ENCODE measurements at places on chromosomes 11 and 22.

DNA sequence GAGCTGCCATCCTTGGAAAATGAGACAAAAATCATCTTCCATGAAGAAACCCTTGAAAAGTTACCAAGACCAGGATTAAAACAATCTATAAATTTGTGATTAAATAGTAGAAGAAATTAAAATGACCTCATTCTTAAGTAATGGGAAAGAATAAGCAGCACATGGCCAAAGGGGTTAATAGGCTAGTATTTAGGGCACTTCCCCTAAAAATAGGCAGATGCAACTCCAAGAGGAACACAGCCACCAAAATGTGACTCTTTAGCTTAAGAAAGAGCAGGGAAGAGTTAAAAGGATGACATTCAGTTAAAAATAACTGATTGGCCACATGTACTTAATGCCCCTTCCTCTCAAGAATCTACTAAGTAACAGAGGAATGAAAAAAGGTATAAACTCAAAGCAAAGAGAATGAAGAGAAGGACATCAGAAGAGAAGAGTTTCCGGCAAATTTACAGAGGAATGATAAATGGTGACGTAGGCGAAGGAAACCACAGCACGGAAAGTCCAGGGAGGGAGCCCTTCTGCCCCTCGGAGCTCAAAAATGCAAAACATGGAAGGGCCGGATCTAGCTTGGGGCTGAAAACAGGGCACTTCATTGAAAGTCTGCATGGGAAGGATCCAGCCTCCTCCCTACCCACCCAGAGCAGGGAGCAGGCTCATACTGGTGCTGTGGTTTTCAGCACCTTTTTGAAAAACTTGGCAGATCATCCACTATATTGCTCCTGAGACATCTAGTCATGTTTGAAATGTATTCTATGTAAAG, 17.8 kb downstream of the SCUBE2 start:
- no peak for DNase-seq

DNA sequence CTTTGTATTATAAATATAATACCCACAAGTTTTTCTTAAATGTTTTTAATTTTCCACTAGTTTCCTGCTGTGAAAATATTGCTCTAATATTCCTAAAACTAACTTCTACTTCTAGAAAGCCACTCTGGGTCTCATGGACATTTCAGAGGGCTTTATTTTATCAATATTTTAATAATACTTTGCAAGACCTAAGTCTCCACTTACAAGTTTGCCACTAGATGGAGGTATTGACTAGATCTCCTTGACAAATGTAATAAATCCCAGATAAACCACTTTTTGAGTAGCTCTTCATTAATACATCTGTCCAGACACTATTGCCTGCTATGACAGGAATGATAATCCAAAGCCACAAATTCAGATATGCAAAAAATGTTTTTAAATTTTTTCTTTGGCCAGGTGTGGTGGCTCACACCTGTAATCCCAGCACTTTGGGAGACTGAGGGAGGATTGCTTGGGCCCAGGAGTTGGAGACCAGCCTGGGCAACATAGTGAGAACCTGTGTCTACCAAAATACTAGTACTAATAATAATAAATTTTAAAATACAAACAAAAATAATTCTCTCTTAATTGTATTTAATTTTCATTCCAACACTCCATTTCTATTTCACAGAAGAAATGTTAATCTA, 3.5 kb upstream of the ACAT1 start:
- DNase-seq: peak; percentile 74

GRCh38 chr11:28476049-28476448, 367.9 kb downstream of the METTL15 start:
- no peak for DNase-seq

GRCh38 chr11:65918211-65919140, at the start of gene C11orf68:
TSS of gene C11orf68 (minus strand) at chr11:65919062. CDS start at chr11:65919031, 31 bp downstream.
- DNase-seq: peak; percentile 88

GRCh38 chr22:33572086-33572485, 348.2 kb downstream of the LARGE1 start:
- DNase-seq: no peak

- DNase-seq: no peak
Observed at GRCh38 chr22:44489026-44489425, 9.0 kb downstream of the RTL6 start.

DNA sequence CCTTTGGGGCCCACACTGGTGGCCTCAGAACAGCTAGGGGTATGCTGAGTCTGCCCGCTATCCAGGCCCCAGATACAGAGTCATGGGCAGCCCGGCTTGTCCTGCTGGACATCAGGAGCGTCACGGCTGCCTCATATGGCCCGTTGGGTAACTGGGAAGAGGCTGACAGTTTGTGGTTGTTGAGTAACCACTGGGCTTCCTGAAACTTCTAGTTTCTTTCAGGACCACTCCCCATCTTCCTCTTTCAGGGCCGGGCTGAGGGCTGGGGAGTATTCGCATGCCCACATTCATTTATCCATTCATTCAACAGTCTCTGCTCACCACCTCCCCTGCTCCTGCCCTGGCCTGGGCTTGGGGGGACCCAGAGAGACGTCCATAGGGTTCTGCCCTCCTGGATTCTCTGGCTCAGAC, 13.4 kb upstream of the P2RY2 start:
- no peak for DNase-seq

DNA sequence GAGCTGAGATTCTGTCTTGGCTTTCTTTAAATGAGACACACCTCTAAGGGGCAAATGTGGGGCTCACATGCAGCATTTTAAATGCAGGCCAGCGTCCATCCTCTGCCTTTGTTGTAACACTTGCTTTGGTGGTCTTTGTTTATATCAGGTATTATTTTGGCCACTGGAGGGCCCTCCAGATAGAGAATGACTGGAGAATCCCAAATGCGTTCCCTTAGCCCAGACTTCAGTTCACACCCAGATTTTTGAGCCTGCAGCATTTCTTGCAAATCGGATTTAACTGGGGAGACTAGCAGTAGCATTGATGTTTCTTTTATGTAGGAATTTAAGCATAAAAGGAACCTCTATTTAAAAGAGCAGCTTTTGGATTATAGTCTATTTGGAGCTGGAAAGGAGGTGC, 200.2 kb upstream of the SORL1-AS1 start:
- no peak for DNase-seq

GRCh38 chr11:131632971-131633370, 262.6 kb downstream of the NTM start:
- DNase-seq: no peak

DNA sequence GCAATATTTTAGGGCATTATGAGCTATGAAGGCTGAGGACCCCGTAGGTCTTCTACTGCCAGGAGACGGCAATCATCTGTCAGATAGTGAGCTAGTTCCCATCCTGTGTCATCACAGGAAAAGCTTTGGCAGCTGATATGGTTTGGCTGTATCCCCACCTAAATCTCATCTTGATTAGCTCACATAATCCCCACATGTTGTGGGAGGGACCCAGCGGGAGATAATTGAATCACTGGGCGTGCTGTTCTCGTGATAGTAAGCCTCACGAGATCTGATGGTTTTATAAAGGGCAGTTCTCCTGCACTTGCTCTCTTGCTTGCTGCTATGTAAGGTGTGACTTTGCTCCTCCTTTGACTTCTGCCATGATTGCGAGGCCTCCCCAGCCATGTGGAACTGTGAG, 18.1 kb downstream of the CSRP3 start:
- DNase-seq: no peak

GRCh38 chr22:22743128-22743760, 98.8 kb downstream of the GGTLC2 start:
- no peak for DNase-seq

GRCh38 chr11:130163346-130164220, 4.0 kb downstream of the ST14 start:
- no peak for DNase-seq

DNA sequence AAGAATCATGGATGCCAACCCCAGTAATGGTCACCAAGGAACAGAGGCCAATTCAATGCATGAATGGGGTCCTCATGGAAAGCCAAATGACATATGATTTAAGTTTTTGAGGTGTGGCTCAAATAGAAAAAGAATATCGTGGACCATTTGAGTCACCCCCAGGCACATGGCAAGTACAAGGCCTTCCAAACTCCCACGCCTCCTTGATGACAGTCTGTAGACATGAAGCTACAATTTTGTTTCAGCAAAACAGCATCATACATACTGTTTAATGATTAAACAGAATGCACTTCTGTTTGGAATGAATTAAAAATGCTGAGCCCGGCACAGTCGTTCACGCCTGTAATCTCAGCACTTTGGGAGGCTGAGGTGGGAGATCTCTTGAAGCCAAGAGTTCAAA, 7.4 kb downstream of the FADD start:
- DNase-seq: no peak

DNA sequence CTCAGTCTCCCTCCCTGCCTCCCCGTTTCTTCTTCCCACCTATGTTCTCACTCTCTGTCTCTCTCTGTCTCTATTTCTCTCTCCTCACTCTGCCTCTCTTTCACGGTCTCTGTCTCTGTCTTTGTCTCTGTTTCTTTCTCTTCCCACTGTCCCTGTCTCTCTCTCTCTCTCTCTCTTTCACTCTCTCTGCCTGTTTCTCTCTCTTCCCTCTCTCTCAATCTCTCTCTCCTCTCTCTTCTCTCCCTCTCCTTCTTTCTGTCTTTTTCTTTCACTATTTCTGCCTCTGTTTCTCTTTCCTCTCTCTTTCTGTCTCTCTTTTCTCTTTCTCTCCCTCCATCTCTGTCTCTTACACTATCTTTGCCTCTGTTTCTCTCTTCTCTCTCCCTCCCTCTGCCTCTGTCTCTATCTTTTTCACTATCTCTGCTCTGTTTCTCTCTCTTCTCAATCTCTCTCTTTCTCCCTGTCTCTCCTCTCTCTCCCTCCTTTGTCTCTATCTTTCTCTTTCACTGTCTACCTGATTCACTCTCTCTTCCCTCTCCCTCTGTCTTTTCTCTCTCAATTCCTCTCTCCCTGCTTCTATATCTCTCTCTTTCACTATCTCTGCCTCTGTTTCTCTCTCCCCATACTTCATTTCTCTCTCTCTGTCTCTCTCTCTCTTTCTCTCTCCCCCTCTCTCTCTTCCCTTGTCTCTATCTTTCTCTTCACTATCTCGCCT, 5.4 kb downstream of the APLNR start:
- no peak for DNase-seq

DNA sequence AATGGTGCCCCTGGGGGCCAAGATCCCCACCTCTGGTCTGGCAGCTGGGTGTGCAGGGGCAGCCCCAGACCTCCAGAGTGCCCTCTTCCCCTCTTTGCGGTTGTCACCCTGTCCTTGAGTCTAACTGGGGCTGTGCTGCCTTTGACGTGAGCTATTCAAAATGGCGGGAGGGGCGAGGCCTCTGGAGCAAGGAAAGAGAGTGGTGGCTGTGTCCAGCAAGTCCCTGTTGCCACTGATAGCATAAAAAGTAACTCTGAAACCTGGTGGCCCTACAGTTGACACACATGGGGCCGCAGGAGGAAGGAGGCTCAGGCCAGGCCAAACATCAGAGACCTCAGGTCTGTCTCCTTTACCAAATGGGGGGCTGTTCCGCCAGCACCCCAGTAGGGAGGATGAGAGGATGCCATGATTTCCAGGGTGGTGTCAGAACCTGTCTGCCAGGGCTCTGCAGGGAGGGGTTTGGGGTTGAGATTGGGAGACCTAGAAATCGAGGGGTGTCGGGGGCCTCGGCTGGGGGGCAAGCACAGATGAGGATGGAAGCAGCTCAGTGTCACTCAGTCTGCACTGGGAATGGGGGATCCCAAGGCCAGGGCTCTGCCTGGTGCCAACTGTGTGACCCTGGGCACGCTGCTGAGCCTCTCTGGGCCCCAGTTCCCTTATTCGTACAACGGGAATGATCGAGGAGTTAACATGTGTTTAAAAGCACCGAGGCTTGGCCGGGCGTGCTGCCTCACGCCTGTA, 49.2 kb upstream of the KCNQ1OT1 start:
- DNase-seq: no peak

- no peak for DNase-seq
Observed at GRCh38 chr11:20088397-20089225, 71.7 kb downstream of the DBX1 start.

GRCh38 chr11:6703247-6704063, 20.3 kb upstream of the MRPL17 start:
- DNase-seq: peak; percentile 49

DNA sequence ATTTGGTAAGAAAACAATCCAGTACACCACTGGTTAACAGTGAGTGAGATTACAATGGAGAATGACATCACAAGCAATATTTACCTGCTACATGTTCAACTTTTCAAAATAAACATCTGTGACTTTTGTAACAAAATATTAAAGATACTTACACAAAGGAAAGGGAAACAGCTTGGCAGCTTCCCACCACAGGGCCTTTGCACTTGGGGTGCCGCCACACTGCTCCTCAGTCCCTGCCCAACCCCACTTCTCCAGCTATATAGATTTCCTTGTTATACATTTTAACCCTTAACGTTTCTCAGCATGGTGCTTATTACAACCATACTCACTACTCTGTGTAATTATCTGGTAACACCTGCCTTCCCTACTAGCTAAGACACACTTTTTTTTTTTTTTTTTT, 10.9 kb downstream of the KMT5B start:
- no peak for DNase-seq

Measured in erythroblast (primary cell).